ENCODE measurements at places on chromosomes 2 and 18.

DNA sequence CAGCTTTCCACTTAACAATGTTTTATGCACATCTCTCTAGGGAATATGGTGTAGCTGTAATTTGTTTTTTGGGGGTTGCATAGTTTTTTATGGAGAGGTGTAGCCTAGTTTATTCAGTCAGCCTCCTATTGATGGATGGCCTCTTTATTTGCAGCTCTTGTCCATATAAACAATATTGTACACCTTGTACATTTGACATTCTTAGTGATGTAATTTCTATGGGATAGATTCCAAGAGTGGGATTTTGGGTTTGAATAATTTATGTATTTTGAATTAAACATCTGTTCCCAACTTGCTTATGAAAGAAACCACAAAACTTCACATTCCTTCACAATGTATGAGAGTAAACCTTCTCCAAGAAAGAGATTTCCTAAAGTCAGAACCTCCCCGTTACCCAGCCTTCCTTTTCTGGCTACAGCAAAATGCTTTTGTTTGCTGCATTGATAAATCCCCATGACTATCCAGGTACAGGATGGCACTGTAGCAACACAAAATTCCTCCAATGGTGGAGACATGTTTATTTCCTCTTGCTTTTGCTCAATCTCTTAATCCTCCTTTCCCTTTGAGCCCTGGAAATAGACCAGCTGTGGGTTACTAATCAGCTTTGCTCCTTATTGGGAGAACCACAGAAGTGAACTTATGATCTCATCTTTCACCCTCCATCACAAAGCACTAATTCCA lies 58.4 kb upstream of the GALR1 start:
- DNase-seq, result no peak

DNA sequence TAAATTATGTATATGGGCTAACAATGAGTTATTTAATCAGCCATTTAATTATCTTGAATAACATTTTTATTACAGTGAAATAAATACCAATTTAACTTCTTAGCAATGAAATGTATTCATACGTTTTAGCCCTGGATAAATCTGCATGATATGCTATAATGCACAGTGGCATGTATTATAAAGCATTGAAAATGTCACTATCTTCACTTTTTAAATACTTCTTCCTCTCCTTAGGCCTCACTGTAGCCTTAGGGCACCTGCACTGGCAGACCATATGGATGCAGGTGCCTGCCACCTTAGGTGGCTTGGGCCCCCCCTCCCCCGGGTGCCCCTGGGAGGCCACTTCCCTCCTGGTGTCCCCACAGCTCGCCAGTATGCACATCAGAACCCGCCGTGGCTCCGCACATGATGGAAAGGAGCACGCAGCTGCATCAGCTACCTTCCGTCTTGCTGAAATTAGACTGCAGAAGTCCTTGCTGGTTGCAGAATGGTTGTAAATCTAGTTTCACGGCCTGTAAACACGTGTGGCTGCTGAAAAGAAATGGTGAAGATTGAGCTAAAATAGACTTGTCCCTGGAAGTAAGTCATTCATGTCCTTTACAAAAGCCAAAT lies 56.7 kb downstream of the ADI1 start:
- DNase-seq, result no peak

- DNase-seq, result peak; percentile 45
Measured at GRCh38 chr18:24426398-24427294, at the start of gene IMPACT. TSS of gene IMPACT (plus strand) at chr18:24426670. CDS start at chr18:24426757, 87 bp downstream.

DNA sequence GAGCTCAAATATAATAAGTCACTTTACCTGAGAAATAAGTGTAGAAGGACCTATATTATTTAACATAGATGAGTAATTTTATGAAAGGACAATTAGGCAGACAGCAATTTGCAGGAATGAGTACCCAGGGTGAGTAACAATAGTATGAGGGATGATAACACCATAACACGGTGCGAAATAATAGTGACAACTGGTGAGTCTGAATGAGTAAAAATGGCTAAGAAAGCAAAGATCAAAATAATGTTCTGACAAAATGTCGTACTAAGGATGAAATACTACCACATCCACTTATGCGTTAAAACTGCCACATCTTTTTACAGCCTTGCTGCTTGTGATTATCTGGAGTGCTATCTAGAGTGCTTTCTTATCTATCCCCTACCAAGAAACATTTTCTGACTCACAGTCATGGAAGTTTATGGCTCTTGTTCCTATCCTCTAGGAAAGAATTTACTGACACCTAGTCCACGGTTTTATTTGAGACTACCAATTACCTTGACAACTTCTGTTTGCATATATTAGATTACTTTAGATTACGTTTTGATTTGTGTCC lies 929.7 kb downstream of the LRP1B start:
- DNase-seq, result no peak

DNA sequence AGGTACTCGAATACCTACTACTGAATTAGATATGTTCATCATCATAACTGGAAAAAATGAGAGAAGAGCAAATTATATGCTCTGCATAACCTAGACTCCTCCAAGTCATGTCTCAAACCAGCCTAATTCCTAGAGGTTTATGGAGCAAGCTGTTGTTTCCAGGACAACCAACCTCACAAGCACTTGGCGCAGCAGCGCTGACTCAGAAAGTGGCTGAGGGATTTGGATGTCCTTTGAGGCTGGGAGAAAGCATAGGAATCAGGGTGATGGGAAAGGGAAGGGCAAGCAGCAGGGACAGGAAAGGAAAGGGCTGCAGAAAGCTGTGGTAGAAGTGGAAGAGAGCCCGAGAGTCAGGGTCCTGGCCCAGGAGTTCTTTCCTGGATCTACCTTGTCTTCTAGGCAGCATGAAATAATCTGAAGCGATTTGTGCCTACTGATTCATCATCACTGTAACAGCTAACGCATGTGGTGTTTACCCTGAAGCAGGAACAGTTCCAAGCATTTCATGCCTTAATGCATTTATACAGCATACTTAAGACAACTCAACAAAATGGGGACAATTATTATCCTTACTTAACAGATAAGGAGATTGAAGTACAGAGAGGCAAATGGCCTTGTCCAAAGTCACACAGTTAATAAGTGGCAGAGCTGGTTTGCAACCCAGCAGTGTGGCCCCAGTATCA lies 3.7 kb downstream of the PLEK start:
- DNase-seq, result no peak

DNA sequence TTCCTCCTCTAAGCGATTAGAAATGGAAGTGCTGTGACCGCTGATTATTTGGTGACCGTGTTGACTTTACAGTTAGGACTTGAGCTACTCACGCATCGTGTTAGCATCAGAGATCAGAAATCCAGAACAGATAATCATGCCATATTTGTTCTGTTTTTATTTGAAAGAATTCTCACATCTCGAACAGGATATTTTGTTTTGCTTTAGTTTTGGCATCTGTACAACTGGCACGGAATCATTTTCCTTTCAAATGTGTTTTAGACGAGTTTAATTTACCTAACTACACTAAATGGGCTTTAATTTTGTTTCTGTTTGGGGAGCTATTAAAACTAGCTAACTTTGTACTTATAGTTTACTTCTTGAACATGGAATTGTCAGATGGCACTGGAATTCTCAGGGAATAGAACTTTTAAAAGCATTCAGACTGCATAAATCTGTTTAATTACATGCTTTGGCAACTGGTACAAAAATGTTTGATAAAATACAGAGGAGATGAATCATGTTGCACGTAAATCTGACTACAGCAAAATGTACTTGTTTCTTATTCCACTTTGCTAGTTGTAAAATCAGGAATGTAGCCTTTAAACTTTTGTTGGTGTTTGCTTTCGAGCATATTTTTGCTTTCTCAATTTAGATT lies 1.4 kb downstream of the ITPRID2 start:
- no peak for DNase-seq

- no peak for DNase-seq
Measured at GRCh38 chr2:214232271-214232670, 178.6 kb upstream of the VWC2L start.

- DNase-seq, result no peak
Measured at GRCh38 chr2:23593752-23594459, 208.9 kb downstream of the KLHL29 start.

GRCh38 chr2:103285354-103285753 lies 523.5 kb downstream of the TMEM182 start:
- no peak for DNase-seq

- DNase-seq, result no peak
Measured at GRCh38 chr2:113075030-113075429, 7.3 kb downstream of the IL1F10 start.

GRCh38 chr2:212970132-212970531 lies 181.3 kb downstream of the IKZF2 start:
- no peak for DNase-seq

DNA sequence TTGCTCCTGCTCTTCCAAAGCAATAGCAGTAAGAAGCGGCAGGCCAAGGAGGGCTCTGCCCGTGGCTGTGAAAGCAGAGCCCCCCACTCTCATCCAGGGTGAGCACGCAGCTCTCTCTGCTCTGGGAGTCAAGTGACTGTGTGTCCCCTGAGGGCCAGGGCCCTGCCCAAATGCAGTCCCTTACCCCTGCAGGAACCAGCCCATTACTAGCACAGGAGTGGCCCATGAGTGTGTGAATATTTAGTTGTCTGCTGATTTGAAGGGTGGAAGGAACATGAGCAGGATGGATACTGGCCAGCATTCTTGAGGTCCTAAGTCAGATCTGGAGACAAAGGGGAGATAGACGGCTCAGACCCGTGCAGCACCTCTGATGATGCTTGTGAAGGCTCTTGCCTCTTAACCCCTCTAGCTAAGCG lies 69.7 kb upstream of the FOSL2 start:
- DNase-seq, result no peak

GRCh38 chr2:219434718-219435525 lies at the start of gene SPEG:
TSS of gene SPEG (plus strand) at chr2:219434843. CDS start at chr2:219434978, 135 bp downstream.
- DNase-seq, result no peak

DNA sequence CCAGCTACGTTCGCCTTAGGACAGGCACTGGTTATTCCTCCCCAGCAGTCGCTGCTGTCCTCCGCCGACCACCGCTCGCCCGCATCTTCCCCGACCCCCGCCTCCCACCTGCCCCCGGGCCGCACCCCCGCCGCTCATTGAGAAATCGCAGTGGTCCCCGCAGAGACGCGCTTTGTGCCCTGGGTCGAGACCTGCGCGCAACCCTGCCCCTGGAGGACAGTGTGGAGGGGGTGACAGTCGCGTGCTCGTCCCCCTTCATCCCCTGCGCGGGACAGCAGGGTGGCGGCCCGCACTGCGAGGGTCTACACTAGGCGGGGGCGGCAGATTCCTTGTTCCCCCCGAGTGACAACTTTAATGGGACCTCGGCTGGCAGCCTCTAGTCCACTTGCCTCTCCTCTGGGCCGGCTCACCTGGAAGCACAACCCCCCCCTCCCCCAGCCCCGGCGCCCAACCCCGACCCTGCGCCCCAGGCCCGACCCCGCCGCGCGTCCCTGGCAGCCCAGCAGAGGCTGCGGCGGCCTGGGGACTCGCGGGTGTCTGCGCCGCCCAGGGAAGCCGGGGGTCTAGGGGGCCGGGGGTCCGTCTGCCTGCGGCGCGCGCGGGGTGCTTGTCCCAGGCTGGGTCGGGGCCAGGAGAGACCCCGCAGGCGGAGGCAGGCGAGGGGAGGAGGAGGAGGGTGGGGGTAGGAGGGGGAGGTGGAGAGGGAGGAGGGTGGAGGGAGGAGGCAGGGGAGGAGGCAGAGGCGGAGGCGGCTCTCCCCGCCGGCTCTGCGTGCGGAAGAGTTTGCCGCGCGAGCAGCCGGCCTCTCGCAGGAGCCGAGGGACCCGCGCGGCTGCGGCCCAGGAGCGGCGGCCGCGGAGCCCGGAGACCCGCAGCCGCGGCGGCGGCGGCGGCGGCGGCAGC lies at the start of gene NPAS2:
TSS of gene NPAS2 (plus strand) at position 770 of the 903 bp plus-strand sequence. CDS start 84,616 bp downstream, outside the sequence.
- DNase-seq, result no peak

GRCh38 chr18:62736077-62736855 lies 20.9 kb downstream of the PHLPP1 start:
- no peak for DNase-seq

GRCh38 chr2:236196366-236196765 lies 28.2 kb upstream of the GBX2 start:
- DNase-seq, result no peak

DNA sequence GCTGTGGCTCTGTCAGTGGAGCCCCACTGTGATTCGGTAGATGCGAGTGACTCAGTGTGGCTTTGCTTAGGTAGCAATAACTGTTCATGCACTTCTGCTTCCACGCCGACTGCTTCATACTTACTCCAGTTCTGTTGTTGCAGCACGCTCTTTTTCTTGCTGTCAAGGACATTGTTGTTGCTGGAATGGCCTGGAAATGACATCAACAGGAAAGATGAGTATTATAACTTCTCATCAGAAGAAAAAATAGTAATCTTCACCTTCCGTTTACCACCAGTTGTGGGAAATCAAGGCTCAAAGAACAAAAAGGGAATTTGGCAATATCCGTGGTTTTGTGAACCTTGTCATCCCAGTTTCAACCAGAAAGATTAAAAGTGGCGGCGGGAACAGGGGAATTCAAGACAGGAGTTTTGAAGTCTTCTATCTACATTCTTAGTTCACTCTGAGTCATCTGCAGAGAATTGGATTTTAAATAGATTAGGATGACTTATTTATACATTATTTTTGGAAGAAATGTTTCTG lies 8.3 kb downstream of the TM4SF20 start:
- DNase-seq, result no peak

GRCh38 chr2:206020171-206020570 lies 65.8 kb downstream of the INO80D start:
- no peak for DNase-seq

DNA sequence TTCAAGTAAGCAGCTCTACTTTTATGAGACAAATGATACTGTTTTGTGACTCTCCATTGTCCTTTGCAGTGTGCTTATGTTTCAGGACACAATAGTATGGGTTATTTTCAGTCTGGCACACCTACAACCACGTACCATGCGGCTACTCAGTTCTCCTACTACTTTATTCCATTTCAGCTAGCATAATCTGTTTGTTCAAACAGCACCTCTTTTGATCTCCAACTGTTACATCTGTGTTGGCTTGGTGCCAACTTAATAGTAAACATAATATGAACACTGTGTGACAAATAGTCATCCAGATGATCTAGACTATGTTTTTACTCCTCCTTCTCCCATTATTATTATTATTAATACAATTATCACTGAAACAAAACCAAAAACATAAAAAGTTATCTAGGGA lies 40.5 kb downstream of the MYO3B start:
- no peak for DNase-seq

DNA sequence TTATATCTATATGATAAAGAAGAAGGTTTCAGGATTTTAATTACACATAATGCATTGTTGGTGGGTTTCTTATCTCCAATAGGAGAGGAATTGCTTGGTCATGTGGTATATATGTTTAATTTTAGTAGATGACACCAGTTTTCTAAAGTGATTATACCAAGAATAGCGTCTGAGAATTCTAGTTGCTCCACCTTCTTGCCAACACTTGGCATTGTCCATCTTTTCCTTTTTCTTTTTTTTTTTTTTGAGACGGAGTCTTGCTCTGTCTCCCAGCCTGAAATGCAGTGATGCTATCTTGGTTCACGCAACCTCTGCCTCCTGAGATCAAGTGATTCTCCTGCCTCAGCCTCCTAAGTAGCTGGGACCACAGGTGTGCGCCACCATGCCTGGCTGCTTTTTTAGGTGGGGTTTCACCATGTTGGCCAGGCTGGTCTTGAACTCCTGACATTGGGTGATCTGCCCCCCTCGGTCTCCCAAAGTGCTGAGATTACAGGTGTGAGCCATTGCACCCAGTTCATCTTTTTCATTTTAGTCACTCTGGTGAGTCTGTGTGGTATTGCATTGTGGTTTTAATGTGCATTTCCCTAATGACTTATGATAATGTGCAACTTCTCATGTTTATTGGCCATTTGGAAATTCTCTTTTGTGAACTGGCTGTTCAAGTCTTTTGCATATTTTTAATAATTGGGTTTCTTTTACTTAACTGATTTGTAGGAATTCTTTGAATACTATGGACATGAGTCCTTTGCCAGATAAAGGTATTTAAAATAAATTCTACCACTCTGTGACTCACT lies 37.3 kb upstream of the ZNF512 start:
- DNase-seq, result no peak

GRCh38 chr2:144686518-144687215 lies 166.7 kb upstream of the ZEB2 start:
- DNase-seq, result no peak

Data from GM12891 (cell line).